ENCODE measurements at places on chromosomes 12 and 14. TPM values are rescaled to one million over a fixed set of nuclear protein-coding genes. Genes with fewer than 3 reads are reported as not detected.

Gene TBX3
- 22.1 TPM for polyA plus RNA-seq

Gene C1R
- 31.4 TPM for polyA plus RNA-seq

Gene DPPA3
- polyA plus RNA-seq, result not detected

Gene SLC5A8
- not detected for polyA plus RNA-seq

Gene PPP4R4
- polyA plus RNA-seq, result 0.08 TPM

Gene MDM2
- 48.2 TPM for polyA plus RNA-seq

- no peak for DNase-seq
Observed at GRCh38 chr12:46246021-46246700, 22.7 kb downstream of the SLC38A1 start.

DNA sequence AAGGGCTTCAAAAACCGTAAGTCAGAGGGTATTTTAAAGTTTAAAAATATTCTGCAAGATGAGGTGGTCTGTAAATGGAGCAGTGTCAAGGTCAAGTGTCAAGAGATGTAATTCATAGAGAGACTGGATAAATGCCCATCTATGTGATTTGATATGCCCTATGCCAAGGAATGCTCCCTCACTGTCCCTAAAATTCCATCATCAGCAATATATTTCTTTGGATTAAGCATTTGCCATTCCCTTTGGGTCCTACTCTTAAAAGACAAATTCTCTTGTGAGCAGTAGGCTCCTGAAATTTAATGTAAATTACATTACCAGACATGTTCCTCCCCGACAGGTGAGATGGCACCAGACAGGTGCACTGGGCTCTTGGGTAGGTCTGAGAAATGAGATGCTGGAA lies 16.0 kb upstream of the FOS start:
- no peak for DNase-seq

DNA sequence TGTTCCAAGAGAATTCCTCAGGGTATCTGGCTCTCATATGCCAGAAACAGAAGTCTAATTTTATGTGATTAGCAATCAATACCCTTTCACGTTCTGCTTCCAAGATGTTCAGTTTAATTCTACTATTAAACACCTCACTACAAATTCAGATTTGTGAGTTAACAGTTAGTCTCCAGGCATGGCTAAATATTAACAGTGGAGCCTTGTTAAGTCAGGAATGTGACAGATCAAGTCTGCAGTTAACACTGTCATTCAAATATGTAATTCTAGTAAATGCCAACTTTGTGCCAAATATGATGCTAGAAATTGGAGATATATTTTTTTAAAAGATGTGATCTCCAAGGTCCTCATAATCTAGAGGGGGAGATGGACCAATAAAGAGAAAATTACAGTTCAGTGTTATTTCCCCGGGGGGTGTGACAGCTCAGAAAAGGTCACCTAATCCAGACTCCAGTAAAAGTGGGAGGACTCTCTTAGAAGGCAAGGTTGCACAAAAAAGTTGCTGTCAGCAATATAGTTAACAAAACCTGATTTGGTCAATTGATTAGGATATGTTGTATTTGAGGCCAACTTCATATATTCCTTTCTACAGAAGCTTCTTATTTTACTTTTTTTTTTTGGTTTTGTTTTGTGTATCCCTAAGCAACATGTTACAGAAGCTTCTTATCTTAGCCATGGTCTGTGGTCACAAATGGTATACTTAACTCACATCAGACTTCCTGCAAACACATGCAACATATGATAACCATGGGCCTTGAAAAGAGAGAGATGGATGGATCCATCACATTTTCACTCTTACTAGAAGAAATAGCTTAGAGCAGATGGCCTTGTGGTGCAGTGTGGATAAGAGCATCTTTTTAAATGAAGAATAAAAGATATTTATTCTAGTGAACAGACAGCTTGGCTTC lies 18.4 kb upstream of the RNU6-7 start:
- no peak for DNase-seq

DNA sequence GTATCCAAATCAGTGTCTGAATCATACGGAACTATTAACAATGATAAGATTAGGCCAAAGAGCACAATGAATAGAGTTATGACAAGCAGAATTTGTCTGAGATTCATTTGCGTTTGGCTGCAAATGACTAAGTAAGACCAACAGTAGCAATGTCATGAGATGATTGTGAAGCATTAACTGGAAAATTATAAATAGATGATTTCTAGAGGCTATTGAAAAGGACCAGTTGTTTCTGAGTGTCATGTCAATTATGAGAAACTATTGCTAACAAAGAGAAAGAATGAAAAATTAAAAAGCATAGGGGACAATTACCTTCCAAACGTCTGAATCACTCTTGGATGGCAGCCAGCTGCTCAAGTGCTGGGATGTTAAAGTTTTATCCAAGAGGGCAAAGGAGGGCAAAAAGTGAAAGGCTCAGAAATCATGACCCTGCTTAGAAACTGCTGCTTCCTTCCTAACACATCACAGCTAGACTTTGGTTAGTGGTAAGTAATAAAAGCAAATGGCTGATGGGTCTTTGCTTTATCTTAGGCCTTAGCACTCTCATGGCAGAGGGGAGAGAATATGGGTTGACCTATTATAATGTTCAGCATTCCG lies 89.0 kb downstream of the AKAP6 start:
- no peak for DNase-seq

DNA sequence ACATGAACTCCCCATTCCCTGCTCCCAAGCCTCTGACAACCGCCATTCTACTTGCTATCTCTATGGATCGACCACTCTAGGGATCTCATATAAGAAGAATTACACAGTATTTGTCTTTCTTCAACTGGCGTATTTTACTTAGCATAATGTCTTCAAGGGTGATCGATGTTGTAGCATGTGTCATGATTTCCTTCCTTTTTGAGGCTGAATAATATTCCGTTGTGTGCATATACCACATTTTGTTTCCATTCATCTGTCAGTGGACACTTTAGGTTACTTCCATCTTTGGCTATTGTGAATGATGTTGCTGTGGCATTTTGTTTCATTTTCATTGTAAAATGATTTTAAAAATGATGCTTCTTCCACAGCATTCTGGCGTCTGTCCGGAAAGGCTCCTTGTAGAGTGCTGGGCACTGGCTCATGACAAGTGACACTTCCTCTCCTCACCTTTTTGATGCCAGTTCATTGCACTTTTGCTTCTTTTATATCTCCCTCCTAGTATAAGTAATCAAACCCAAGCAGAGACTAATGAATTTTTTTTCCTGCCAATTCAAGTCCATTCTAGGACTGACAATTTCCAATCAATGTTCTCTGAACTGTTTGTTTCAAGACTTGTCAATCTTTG lies 39.3 kb downstream of the SCN8A start:
- DNase-seq, result no peak

- no peak for DNase-seq
Observed at GRCh38 chr12:131370791-131371347, 340.0 kb upstream of the SFSWAP start.

- no peak for DNase-seq
Observed at GRCh38 chr12:1474574-1475153, 119.7 kb downstream of the FBXL14 start.

- peak; percentile 15 for DNase-seq
Observed at GRCh38 chr12:81450920-81451739, 308.0 kb downstream of the PPFIA2 start.

GRCh38 chr12:26399381-26399780 lies 204.0 kb downstream of the SSPN start:
- no peak for DNase-seq

Data from A549 (cell line).